BE2C (cell line): ENCODE measurements at places on chromosomes 2 and 18.

DNA sequence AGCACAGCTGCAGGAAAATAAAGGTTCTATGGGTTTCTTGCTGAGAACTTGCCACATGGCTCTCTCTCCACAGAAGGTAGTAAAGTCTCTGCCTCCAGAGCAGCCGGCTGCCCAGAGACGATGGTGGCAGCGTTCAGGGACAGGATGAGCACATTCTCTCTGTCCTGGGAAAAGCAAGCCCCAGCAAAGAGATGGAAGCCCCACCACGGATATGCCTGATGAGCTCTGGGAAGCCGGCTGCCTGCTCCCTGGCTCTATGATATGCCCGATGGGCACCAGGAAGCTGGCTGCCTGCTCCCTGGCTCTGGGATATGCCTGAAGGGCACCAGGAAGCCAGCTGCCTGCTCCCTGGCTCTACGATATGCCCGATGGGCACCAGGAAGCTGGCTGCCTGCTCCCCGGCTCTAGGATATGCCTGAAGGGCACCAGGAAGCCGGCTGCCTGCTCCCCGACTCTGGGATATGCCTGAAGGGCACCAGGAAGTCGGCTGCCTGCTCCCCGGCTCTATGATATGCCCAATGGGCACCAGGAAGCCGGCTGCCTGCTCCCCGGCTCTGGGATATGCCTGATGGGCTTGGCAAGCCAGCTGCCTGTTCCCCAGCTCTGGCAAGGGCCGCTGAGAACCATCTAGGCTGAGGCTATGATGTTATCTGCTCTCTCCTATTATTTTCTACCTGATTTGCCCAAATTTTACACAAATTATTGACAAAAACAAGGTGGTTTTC lies 21.5 kb upstream of the SNTG2 start:
- no peak for DNase-seq

DNA sequence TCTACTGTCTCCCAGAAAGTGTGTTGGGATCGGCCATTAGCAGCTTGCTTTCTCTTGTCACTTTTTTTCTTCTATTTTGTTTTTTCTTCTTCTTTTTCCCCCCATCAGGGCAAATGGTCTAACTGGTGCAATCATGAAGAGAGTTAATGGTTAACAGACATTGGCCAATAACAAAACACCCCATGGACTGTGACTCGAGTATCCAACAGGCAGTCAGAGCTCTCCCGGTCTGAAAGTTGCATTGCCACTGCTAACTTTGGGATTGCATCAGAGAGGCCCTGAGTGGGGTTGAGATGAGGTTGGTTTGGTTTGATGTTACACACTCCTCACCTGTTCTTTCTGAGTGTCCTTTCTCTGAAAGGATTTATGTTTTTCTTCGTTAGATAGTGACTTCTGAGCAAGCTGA lies 12.9 kb upstream of the SNORC start:
- DNase-seq: no peak

DNA sequence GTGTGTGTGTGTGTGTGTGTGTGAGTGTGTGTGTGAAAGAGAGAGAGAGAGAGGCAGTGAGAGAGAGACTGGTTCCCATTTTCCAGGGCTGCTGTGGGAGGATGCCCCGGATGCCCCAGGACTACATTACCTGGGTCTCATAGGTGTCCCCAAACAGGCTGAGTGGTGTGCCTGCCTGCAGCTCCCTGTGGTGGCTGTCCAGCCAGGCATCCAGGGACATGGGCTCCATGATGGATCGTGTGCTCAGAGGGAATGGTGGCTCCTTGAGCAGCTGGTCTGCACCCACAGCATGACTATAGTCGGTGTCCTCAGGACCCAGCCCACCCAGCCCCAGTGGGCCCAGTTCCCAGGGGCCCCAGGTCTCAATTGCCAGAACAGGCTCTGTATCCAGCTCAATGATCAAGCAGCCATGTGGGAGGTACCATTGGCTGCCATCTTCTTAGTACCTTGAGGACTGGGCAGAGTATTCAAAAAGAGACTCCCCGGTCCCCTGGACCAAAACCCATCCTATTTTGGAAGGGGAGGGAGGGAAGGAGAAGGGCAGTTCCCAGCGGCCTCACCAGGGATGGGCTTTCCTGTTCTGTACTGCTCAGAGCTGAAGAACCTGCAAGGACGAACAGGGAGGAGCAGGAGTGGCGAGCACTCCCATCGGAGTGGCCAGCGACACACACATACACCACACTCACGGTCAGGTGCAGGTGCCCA lies 5.8 kb upstream of the OXER1 start:
- DNase-seq: no peak

- DNase-seq: no peak
These were observed 10.7 kb downstream of the BAZ2B start for GRCh38 chr2:159605441-159606178.

- DNase-seq: no peak
These were observed 418.1 kb upstream of the CDH20 start for GRCh38 chr18:60915160-60915559.

GRCh38 chr2:85104228-85104627 lies 29.0 kb upstream of the TCF7L1 start:
- DNase-seq: no peak
